ENCODE measurements at places on chromosomes 5 and 9.

GRCh38 chr9:133521122-133522072 lies 3.4 kb downstream of the MYMK start:
- no peak for DNase-seq

GRCh38 chr9:34797367-34797766 lies 87.4 kb upstream of the CCL21 start:
- no peak for DNase-seq

DNA sequence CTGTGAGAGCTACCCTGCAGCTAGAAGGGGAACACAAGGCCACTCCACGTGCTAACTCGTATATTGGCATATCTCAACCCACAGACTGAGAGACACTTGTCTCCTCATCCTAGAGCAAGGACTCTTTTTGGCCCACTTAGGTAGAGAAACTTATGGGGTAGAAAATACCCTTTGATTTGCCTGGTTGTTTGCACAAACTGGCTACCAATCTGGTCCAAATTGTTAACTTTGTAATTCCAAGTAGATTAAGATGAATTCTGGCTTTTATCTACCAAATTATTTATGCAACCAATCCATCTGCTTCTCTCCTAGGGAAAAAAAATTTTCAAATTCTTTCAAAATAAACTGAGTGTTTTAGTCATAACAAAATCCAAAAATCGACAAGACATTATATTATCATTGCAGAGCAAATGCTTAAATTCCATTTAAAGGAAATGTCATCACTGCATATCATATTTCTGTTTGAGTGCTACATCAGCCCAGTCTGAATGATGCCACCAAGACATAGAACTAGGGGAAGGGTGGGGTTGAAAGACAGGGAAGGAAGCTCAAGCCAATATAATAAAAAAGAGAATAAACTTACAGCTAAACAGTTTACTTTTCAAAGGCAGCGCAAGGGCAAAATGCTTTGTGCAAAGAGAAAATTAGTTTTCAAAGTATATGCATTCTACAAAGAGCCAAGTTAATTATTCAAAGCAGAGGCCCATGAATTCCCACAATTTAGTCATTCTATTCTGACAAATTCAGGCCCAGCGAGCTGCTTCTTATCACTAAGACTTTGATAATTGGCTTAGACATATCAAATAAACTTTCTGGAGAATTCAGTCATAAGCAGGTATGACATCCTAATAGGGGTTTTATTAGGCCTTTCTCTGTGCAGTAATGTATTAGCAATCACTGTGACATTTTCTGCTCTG lies 198.0 kb downstream of the CAAP1 start:
- no peak for DNase-seq

- DNase-seq: no peak
Observed at GRCh38 chr5:139650689-139651042, 2.5 kb downstream of the CXXC5 start.

GRCh38 chr5:35758151-35758724 lies 98.5 kb upstream of the IL7R start:
- no peak for DNase-seq

DNA sequence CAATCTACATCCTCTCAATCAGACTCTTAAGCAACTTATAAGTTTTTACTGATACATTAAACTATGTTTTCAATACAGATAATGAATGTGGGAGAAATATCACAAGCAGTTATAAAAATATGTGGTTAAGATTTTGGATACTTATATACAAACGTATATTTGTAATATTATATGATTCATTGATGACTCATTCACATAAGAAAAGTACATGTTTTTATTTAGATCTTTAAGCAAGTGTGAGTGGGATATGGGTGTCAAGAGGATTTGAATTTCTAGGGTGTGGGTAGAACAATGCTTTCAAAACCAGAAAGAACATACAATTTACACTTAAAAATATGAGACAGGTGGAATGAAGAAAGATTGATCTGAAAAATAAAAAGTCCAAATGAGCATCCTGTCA lies 36.1 kb upstream of the ISL1 start:
- DNase-seq: no peak
